Islet precursor cell (in vitro differentiated cells): ENCODE measurements at places on chromosomes 1 and 21.

- no peak for DNase-seq
These were observed 9.4 kb downstream of the USP48 start for GRCh38 chr1:21773585-21773984.

- DNase-seq, result peak; percentile 81
These were observed 156.1 kb downstream of the KIF26B start for GRCh38 chr1:245310571-245311531.

DNA sequence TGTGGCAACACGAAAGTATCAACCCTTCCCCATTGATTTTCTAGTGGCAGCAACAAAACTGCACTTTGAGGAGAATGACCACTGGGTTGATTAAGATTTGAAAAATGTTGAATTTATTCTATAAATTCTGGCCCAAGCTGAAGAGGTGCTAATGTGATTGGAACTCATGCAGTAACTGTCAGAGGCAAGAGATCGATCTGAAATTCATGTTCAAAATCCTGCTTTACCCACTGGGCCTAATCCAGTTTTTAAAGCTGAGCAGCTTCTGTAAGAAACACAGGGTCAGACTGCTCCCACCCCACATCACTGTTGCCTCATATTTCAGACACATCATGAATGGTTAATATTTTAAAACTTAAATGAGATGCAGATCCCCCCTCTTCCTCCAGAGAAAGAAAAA is 617.5 kb upstream of the BEND5 start:
- no peak for DNase-seq

- no peak for DNase-seq
These were observed 50.0 kb upstream of the COL18A1 start for GRCh38 chr21:45354970-45355369.

DNA sequence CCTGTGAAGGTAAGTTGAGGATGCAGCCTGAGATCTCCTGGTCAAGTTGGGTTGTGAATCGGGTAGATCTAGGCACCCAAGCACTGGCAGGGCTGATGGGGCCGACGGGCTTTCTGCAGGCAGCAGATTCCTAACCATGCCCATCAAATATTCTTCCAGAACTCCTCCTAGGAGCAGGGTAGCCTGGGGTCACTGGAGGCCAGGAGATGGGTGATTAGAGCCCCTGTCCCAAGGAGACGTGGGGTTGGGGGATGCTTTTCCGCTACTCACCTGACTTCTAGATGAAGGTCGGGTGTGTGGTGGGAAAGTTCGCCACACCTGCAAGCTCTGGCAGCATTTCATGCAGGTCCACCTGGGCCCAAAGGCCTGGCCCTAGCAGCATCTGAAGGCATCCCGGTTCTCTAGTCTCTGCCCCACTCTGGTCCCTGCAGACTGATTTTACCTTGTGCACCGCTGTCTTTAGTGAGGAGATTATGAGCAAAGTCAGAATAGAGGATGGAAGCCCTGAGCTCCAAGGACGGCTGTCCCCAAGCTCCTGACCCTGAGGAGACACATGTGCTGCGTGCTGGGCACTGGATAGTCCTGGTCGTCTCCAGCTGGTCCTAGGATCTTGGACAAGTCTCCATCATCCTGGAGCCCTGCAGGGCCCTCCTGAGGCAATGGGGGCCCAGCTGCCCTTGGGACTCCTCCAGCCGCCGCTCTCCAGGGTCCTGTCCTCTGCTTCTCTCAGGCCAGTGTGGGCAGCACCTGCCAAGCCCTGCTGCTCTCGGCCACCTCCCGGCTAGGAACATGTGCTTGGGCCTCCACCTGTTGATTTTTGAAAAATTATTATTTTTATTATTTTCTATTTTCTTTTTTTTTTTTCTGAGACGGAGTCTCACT is 21.8 kb upstream of the C2CD2 start:
- DNase-seq, result peak; percentile 64

GRCh38 chr1:39084191-39084590 is 58.0 kb downstream of the NDUFS5 start:
- DNase-seq, result no peak

GRCh38 chr21:29904359-29905282 is 35.2 kb downstream of the GRIK1 start:
- DNase-seq, result no peak

DNA sequence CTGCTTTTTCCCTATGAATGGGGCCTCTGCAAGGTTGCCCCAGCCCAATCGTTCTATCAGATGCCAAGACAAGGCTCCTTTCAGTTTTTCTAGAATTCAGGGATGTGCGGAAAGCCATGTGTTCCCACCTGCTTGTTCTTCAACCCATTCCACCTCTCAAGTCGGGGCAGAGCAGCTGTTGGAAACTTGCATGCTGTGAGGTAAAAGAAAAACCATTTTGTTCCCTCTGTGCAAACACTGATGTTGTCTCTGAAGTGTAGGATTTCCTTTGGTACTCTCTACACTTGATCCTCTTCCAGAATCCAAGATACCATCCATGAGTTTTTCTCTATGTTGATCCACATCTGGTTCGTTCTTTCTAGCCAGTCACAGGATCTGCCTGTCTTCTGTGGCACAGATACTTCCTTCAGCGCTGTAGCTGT is 7.3 kb downstream of the IER5 start:
- DNase-seq, result no peak

GRCh38 chr1:152036267-152037216 is at the start of gene S100A11:
TSS of gene S100A11 (minus strand) at chr1:152037004. CDS start at chr1:152036915, 89 bp downstream.
- DNase-seq, result peak; percentile 95

DNA sequence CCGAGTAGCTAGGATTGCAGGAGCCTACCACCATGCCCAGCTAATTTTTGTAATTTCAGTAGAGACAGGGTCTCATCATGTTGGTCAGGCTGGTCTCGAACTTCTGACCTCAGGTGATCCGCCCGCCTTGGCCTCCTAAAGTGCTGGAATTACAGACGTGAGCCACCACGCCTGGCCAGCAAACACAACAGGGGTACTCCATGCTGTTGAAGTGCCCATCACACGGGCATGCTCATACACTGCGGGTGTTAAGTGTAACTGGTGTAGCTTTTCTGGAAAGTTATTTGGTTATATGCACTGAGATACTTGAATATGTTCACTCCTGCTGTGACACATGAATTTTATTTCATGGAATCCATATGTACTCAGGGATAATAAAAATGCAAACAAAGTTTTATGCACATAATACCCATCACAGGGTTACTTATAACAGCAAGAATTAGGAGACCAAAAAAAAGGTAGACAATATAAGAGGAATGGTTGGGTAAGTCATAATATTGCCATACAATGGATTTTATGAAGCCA is 9.2 kb downstream of the SRSF4 start:
- no peak for DNase-seq

DNA sequence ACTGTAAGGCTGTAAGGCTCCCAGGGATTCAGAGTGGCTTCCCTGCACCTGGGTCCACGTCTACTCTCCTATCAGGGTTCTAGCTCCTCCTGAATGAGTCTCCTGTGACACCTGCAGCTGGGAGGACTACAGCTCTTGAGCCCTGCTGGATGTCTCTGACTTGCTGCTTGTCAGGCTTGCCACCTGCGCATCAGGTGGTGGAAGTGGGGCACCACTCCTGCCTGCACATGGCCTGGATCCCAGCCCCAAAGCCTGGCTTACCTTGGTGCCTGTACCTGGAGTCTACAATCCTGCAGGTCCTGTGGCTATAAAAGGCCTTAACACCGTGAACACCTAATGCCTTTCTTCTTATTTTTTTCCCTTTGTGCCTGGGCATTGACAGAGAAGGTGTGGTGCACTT is 82.2 kb downstream of the FAM78B start:
- peak; percentile 31 for DNase-seq

DNA sequence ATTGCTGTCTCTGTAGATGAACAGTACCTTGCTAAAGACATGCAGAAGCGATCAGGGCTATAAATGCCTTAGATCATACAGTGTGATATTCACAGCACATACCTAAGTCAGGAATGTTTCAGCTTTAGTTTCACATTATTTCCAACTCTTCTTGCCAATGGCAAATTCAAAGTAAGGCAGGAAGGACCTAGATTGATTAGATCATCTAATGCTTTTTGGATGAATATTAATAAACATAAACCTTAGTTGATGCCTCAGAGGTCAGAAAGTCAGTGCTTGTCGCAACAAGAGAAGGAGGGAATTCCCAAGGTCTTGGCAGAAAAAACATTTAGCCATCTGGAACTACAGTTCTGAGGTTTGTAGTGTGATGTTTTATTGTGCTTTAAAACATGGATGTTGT is 122.3 kb downstream of the TNFSF18 start:
- DNase-seq, result no peak

DNA sequence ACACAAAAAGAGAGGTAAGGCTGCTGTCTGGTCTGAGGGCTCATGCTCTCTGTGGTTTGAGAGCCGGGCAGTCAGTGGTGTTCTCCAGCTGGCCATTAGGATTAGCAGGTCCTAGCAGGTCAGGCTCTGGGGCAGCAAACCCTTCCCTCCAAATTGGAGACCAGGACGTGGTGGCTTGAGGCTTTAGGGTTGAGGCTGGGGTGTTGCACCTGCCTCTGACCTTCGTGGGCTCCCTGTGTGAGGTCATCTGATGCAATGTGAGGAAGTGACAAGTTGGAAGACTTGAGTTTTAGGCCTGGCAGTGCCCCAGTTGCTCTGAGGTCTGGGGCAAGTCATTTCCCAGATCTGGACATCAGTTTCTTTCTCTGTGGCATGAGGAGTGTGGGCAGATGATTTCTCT is 24.4 kb downstream of the SZRD1 start:
- no peak for DNase-seq

- DNase-seq, result no peak
These were observed 20.7 kb downstream of the EIF4G3 start for GRCh38 chr1:21156019-21156418.

DNA sequence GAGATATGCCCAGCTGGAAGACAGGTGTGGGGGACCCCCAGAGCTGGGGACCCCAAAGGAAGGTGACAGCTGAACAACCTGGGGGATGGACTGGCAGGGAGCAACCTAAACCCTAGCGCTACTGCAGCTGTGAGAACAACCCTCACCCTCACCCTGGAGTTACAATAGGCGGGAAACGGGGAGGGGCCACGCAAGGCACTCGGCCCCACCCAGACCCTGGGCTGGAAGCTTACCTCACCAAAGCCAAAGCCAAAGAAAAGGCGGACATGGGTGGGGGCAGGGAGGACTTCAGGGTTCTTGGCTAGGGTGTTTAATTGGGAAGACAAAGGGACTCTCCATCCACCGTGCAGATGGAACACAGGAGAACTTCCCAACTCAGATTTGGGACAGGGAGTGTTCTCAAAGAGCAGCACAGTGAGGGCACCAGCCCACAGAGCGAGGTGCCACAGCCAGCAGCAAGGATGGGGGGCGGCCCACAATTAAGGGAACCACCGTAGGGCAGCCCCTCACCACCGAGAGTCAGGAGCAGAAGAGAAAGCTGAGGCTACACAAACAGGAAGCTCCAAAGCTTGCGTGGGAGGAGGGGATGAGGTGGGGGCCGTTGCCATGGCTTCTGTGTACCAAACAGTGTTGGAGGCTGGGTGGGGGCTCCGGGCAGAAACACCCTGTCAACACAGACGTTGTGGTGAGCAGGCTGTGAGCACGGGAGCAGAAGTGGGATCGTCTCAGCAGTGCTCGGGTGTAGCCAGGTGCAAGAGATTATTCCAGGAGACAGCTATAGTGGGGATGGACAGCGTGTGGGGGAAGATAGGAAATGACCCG is 1.9 kb downstream of the TAGLN2 start:
- DNase-seq, result peak; percentile 90

GRCh38 chr1:155006601-155007101 is 4.0 kb downstream of the ZBTB7B start:
- DNase-seq, result no peak

DNA sequence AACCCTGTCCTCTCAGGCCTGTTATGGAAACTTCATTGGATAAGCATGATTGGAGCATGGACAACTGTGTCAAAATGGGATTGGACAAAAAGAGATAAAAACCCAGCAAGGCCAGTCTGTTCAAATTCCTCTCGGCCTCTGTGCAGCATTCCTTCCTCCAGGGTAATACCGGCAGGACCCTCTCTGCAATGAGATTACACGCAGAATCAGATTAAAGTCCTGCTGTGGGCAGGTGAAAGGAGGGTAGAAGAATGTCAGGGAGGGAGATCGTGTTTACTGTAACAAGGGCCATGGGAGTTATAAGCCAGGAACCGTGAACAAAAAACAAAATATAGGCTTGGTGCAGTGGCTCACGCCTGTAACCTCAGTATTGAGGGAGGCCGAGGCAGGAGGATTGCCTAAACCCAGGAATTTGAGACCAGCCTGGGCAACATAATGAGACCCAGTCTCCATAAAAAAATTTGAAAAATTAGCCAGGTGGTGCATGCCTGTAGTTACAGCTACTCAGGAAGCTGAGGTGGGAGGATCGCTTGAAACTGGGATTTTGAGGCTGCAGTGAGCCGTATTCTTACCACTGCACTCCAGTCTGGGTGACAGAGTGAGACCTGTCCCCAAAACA is 5.6 kb upstream of the EFHD2 start:
- no peak for DNase-seq

- DNase-seq, result no peak
These were observed 587 bp upstream of the SLC25A34 start for GRCh38 chr1:15735304-15736037.

- DNase-seq, result no peak
These were observed 4.6 kb downstream of the AGTRAP start for GRCh38 chr1:11740258-11741192.

DNA sequence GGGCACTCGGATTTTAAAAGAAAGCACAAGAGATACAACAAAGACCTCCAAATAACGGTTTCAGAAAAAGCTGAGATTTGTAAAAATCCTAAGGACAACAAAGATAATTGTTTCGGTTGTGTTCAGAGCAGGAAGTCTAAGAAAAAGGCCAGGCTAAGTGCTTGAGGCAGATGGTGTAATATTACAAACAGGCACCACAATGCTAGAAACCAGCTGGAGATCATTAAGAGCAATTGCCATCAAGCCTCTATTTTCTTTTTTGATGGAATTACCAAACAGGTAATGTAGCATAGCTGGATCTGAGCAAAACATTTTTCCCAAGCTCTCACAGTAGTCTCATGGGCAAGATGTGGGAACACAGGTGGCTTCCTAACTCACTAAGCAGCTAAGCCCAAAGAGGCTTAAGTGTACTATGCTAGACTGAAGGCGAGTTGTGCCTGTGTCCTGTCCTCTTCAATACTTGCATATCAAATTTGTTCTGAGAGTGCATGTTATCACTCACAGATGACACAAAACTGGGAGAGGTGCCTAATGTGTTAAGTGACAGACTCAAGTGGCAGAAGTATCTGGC is 161.6 kb downstream of the GLUL start:
- no peak for DNase-seq

GRCh38 chr1:13930151-13930550 is 230.2 kb downstream of the PRDM2 start:
- DNase-seq, result peak; percentile 57

DNA sequence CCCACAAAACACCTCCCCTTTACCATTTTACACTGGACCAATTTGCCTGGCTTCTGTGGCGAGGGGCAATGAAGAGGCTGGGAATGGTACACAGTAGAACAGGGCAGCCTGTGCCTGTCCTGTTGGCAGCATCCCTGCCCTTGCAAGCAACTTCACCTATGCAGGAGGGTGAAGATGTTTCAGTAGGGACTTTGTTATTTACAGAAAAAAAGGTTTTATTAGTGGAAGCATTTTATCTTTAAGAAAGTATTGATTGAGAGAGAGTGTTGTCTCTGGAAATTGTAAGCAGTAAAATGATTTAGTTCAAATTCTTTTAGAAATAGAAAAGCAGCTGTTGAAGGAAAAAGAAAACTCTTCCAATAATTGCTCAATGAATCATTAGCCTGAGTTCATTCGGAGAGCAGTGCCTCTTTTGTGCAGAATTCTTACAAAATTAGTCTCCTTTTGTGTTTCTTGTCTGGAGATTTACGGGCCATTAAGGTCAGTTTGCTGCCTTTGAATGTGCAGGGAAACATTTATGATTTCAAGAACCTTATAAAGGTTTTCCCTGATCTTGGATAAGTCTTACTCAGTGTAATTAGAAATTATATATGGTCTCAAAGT is 49.1 kb downstream of the HHAT start:
- DNase-seq, result no peak
